ENCODE measurements at places on chromosomes 12 and 14. TPM values are rescaled to one million over a fixed set of nuclear protein-coding genes. Genes with fewer than 3 reads are reported as not detected.

KRT72 gene
- total RNA-seq = 104 TPM

LBHD2 gene
- total RNA-seq = not detected

NRL gene
- 4.5 TPM for total RNA-seq

MYF5 gene
- total RNA-seq = not detected

NUAK1 gene
- 0.28 TPM for total RNA-seq

TCL1A gene
- 0.79 TPM for total RNA-seq

IKZF4 gene
- total RNA-seq = 8.2 TPM

OR6C2 gene
- total RNA-seq = not detected

RPS6KL1 gene
- 5.7 TPM for total RNA-seq

DNA sequence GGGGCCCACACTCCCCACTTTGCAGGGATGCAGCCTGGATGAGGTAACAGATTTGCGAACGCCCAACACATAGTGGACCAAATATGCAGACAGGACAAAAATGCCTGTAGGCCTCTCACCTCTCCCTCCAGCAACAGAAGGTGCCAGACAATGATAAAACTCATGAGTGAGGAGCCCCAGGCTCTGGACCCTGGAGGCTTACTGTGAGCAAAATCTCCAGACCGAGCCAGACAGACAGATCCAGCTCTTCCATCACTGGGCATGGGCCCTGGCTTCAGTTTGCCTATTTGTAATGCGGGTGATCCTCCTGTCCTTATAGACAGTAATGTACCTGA, 42.3 kb downstream of the IRF2BPL start:
- no peaks in the 10 kb centered on the region for H3K27me3 ChIP-seq
- DNase-seq = no peak
- no peaks in the 10 kb centered on the region for H3K4me1 ChIP-seq
- H3K4me3 ChIP-seq = no peak overlapping the region
- H3K36me3 ChIP-seq = no peaks in the 10 kb centered on the region
- H3K27ac ChIP-seq = no peak overlapping the region

- peaks cover 4% of the 10 kb centered on the region for H3K4me1 ChIP-seq
- no peaks in the 10 kb centered on the region for H3K36me3 ChIP-seq
- no peak overlapping the region for H3K4me3 ChIP-seq
- H3K27ac ChIP-seq = no peak overlapping the region
- H3K27me3 ChIP-seq = no peaks in the 10 kb centered on the region
Measured at GRCh38 chr12:68131867-68132414, 27.6 kb downstream of the IFNG start.

DNA sequence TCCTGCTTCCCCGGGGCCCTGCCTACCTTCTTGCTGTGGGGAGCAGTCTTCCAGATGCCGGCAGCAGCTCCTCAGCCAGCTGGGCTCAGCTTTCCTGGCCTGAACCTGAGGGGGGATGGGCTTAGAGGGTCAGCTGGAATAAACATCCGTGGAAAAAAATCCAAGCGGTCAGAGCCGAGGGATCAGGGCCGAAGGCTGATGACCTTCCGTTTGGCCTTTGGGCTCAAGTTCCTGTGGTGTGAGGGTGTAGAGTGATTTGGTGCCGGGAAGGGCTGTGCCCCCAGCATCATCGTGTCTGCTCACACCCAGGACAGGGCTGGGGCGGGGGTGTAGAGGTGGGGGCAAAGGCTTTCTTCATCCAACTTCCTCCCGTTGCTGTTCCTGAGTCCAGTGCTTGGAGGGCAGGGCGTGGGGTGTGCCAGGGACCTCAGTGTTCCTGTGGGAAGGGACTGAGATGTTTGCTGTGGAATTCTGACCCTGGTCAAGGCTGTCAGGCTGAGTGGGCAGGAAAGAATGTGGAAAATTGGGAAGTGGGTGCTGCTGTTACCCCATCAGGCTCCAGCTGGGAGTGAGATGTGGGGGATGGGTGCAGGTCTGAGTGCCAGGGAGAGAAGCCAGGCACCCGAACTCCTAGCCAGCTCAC, 2.6 kb downstream of the SMIM41 start:
- no peaks in the 10 kb centered on the region for H3K36me3 ChIP-seq
- no peak for DNase-seq
- H3K27me3 ChIP-seq = no peaks in the 10 kb centered on the region

DNA sequence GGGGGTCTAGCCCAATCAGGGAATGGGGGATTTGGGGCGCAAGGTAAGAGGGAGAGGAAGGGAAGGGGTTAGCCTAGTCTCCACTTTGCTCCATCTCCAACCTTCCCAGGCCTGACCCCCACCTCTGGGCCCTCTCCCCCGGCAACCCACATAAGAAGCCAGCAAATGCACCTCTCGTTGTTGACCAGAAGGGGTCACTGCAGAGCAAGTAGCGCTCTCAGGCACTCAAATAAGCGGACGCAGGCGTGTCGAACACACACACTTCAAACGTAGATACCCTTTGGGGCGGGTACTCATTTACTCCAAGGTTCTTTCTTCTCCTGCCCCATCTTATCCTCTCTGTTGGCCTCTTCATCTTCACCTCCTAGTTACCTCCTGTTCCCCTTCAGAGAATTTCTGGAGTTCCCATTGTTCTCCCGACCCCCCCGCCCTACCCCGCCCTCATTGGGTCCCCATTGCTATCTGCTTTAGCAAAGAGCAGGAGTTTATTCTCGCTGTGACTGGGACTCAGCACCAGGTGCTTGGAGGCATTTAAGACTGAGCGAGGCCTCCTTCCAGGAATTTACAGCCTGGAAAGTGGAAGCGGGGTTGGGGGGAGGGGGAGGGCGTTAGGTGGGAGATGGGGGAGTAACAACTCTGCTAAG, 1.5 kb upstream of the SRRM4 start:
- no peak overlapping the region for H3K4me3 ChIP-seq
- no peaks in the 10 kb centered on the region for H3K4me1 ChIP-seq
- H3K27me3 ChIP-seq = no peaks in the 10 kb centered on the region
- DNase-seq = no peak
- no peaks in the 10 kb centered on the region for H3K36me3 ChIP-seq
- no peak overlapping the region for H3K27ac ChIP-seq

DNA sequence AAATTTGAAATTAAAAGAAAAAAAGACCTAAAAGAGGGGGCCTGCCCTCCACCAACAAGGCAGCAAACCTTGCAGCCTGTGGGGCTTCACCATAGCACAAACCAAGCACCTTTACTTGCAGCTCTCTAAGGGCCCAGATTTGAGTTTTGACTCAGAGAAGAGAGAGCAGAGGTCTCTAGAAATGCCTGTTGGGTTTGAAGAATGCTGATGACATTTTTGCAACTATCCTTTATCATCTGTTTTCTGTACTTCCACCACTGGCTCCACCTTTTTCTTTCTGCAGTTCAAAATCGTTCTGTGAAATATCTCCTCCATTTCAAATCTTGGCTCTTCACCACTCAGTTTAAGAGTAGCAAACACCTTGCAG, 83.8 kb upstream of the HMGA2 start:
- no peaks in the 10 kb centered on the region for H3K4me1 ChIP-seq
- no peak for DNase-seq
- H3K27me3 ChIP-seq = no peaks in the 10 kb centered on the region
- H3K27ac ChIP-seq = no peak overlapping the region
- no peaks in the 10 kb centered on the region for H3K36me3 ChIP-seq

GRCh38 chr14:28375295-28375694, 391.3 kb upstream of the FOXG1 start:
- no peaks in the 10 kb centered on the region for H3K36me3 ChIP-seq
- no peak overlapping the region for H3K4me3 ChIP-seq
- no peaks in the 10 kb centered on the region for H3K4me1 ChIP-seq

DNA sequence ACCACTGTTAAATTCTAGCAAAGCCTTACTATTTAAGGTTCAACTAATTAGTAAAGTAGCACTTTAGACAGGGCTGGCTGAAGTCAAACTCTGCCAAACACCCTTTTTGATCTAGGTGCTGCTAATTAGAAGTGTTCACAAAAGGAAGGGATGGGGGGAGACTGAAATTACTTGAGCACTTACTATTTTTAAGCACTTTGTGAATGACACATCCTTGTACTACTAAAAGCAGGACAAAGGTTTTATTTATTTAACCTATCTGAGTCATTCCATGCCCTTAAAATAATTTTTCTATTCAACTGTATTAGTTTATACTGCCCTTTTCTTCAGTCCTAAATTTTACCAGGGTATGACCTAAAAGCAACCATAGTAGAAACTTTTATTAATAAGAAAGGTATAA, 20.1 kb downstream of the MBIP start:
- no peak for DNase-seq
- H3K4me3 ChIP-seq = no peak overlapping the region
- H3K27me3 ChIP-seq = no peaks in the 10 kb centered on the region
- no peaks in the 10 kb centered on the region for H3K36me3 ChIP-seq

DNA sequence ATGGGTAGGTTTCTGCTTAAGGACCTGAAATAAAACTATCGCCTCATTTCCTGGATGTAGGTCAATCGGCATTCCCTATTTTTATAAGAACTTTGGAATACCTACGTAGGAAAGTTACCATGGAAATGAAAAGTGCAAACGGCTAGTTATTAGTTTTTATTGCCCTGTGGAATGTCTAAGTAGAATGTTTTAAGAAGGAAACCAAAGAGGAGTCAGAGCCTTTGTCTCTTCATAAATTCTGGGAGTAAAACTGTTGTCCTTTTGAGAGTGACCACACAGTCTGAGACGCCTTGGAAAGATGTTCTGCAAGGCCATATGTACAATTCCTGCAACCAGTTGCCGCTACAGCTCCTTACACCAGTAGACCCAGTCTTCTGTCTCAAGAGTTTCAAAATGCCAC, 176.0 kb upstream of the SEL1L start:
- no peak for DNase-seq
- H3K4me1 ChIP-seq = no peaks in the 10 kb centered on the region

GRCh38 chr12:13007496-13008233, 7.6 kb upstream of the HEBP1 start:
- H3K27me3 ChIP-seq = no peaks in the 10 kb centered on the region
- H3K36me3 ChIP-seq = no peaks in the 10 kb centered on the region
- no peak overlapping the region for H3K4me3 ChIP-seq
- no peak for DNase-seq
- H3K4me1 ChIP-seq = no peaks in the 10 kb centered on the region
- no peak overlapping the region for H3K27ac ChIP-seq

DNA sequence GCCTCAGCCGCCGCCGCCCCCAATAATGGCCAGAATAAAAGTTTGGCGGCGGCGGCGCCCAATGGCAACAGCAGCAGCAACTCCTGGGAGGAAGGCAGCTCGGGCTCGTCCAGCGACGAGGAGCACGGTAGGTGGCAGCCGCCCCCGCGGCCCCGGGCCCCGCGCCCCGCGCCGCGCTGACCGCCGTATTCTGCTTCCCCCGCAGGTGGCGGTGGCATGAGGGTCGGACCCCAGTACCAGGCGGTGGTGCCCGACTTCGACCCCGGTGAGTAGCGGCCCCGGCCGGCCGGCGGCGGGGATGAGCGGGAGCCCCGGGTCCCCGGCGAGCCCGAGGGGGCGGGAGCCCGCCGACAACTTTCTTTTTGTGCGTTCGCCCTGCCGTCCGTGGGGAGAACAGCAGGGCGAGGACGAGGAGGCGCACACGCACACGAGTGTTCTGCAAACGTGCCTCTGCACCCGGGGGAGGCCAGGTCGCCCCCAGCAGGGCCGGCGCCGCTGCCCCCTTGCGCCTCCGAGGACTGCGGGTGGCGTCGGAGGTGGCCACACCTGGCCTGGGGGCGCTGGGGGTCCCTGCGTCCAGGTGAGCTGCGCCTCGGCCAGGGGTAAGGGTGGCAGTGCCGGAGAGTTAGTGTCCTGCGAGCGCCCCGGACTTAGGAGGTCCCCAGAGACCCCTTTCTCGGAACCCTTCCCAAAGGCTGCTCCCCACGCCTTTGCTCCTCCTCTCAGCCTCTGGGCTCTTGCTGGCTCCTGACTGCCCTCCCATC, 794 bp downstream of the RCOR1 start:
- peak; percentile 69 for DNase-seq
- H3K4me1 ChIP-seq = peaks cover 10% of the 10 kb centered on the region
- H3K4me3 ChIP-seq = peak overlapping the region; percentile 43
- no peaks in the 10 kb centered on the region for H3K27me3 ChIP-seq

GRCh38 chr12:82383930-82384552, 25.7 kb downstream of the METTL25 start:
- no peaks in the 10 kb centered on the region for H3K27me3 ChIP-seq
- no peak overlapping the region for H3K27ac ChIP-seq
- H3K4me1 ChIP-seq = no peaks in the 10 kb centered on the region
- no peak overlapping the region for H3K4me3 ChIP-seq

- no peak for DNase-seq
- H3K27me3 ChIP-seq = no peaks in the 10 kb centered on the region
- no peaks in the 10 kb centered on the region for H3K4me1 ChIP-seq
- no peaks in the 10 kb centered on the region for H3K36me3 ChIP-seq
- H3K4me3 ChIP-seq = no peak overlapping the region
Measured at GRCh38 chr12:58161773-58162172, 220.4 kb downstream of the ATP23 start.

- H3K27ac ChIP-seq = no peak overlapping the region
- DNase-seq = no peak
- H3K27me3 ChIP-seq = no peaks in the 10 kb centered on the region
- H3K4me3 ChIP-seq = no peak overlapping the region
Measured at GRCh38 chr12:88451205-88451604, 129.1 kb downstream of the KITLG start.

GRCh38 chr14:65720171-65720570, 307.6 kb downstream of the FUT8 start:
- no peak overlapping the region for H3K4me3 ChIP-seq
- DNase-seq = no peak
- no peaks in the 10 kb centered on the region for H3K27me3 ChIP-seq
- H3K27ac ChIP-seq = no peak overlapping the region
- H3K36me3 ChIP-seq = no peaks in the 10 kb centered on the region
- peaks cover 4% of the 10 kb centered on the region for H3K4me1 ChIP-seq
